ENCODE measurements at places on chromosomes 6 and 20.

DNA sequence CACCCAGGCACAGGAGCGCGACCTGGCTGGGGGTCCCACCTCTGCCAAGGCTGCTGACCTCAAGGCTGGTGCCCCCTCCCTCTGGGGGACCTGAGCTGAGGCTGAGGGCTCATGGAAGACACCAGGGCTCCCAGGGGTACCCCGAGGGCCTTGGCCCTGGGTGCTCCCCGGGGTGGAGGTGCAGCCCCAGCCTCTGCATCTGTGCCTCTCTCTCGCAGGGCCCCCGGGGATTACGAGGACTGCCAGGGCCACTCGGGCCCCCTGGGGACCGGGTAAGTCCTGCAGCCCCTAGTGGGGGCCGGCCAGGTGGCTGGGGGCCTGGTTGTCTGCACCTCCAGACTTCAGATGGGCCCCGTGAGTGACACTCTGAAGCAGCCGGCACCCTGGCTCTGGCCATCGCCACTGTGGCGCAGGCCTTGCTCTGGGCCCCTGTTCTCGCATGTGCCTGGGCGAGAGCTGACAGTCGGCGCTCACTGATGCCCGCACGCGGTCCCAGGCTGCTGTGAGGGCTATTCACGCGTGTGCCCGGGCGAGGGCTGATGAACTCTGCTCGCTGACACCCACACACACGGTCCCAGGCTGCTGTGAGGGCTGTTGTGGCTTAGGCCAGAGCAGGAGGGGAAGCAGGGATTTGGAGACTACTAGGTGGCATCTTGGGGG, 9.3 kb downstream of the COL9A3 start:
- no peak for DNase-seq

DNA sequence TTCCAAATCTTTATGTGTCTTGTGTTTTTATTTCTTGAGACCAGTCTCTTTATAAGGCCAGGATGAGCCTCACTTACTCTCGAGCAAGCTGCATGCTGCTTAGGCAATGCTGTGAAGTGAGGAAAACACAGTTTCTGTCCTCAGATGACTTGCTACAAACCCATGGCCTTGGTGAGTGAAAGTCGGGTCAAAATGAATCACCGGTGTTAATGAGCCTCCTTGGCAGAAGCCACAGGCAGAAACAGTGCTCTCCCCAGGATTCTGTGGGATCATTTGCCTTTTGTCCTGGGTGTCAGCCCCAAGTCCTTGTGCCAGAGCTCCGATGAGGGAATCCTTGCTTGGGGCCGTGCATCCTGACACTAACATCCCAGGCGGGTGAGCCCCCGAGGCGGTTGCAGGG, 482.5 kb downstream of the QKI start:
- DNase-seq, result no peak

GRCh38 chr6:107557698-107558097, 67.8 kb downstream of the SOBP start:
- no peak for DNase-seq

DNA sequence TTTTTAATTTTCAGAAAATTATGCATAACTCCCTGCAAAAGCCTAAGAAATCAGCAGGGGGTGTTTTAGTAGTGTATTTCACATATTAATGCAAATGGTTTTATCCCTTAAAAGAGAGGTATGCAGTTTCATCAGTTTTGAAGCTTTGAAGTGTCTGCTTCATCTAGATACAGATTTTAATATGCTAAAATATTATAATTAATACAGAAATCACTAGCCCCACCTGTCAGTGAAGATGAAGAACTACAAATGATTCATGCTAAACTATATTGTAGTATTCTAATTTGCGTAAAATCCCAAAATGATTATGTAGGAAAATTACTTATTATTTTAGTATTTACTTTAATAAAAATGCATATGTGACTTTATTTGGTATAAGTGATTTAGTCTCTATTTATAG, 2.9 kb upstream of the TFB1M start:
- DNase-seq, result no peak

- no peak for DNase-seq
Measured at GRCh38 chr20:38110525-38111178, 54.4 kb downstream of the TGM2 start.

Measured in stimulated activated CD8-positive, alpha-beta memory T cell treated with anti-CD3 and anti-CD28 coated beads, Interleukin-4, amount 100 ng/mL, for 1 hour (primary cell).